Globus pallidus (tissue), 1 donor: ENCODE measurements at places on chromosomes 7 and 10.

DNA sequence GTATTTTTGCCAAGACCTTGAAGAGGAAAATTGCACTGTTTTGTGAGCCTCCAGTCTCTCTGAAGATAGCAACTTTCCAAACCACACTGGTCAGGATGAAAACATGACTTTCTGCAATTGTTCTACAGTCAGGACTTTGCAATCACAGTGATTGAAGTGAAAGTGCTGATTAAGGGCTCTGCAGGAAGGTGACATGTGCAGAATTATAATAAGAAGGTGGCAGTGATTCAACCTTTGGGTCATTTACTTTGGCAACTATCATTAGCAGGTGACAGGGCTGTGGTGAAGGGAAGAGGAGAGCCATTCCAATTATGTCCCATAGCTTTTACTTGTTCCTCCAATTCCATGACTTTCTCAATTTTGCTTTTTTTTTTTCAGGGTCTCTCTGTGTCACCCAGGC, 350.0 kb upstream of the FZD8 start:
- no peak for DNase-seq

DNA sequence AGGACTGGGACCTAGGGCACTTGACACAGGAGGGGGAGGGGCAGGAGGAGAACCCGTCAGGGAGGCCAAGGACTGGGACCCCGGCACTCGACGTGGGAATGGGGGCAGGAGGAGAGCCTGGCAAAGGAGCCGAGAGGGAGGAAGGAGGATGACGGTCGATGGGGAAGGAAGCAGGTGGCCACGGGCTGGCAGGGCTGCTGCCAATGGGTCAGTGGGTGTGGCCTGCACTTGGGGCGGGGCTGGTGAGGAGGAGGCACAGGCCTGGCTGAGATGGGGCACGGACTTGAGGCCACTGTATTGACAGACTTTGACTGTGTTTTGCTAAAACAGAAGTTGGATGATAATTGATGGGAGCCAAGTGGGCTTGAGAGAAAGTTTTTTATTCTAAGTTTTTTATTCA, 68.9 kb downstream of the RBM33 start:
- DNase-seq: no peak

DNA sequence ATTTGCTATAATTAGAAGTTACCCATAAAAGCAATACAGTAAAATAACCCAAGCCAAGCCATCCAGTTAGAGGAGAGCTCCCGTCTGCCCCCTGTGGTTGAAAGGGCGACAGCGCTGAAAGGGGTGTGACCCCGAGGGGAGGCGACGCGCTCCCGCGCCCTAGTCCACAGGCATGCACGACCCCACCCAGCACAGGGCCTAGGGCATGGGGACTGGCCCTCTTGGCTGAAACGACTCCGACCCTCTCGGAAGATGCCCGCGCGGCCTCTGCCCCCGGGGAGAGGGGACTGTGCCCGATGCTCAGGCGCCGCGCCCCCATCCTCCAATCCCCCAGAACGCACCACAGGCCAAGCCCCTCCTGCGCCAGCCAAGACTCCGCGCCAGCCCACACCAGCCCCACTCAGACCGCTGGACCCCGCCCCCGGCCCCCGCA, 64.0 kb downstream of the CSGALNACT2 start:
- DNase-seq: no peak

- DNase-seq: no peak
These were observed 283.8 kb downstream of the CDK14 start for GRCh38 chr7:90879924-90880323.

GRCh38 chr7:22662036-22662435, 65.0 kb upstream of the IL6 start:
- no peak for DNase-seq

- DNase-seq: no peak
These were observed 59.6 kb downstream of the BRI3 start for GRCh38 chr7:98341106-98341505.

- DNase-seq: no peak
These were observed 18.7 kb upstream of the ACHE start for GRCh38 chr7:100914208-100914878.

DNA sequence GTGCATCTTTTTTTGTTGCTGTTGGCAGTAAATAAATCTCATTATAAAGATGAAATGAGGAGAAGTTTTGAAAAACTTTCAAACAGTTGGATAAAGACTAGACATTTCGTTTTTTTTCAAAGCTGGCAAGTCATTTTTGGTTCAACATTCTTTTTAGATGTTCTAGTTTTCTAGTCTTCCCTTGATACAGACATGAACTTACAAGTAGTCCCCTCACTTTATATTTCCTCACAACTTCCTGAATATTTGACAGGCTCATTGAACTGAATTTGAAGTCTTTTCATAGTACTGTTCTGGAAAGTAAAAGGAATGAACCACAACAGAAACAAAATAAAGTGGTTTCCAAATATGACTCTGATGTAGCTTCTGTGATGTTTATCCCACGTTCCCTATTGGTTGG, 134.2 kb downstream of the NRCAM start:
- no peak for DNase-seq

- DNase-seq: no peak
These were observed 219.5 kb upstream of the CCDC6 start for GRCh38 chr10:60125895-60126294.

DNA sequence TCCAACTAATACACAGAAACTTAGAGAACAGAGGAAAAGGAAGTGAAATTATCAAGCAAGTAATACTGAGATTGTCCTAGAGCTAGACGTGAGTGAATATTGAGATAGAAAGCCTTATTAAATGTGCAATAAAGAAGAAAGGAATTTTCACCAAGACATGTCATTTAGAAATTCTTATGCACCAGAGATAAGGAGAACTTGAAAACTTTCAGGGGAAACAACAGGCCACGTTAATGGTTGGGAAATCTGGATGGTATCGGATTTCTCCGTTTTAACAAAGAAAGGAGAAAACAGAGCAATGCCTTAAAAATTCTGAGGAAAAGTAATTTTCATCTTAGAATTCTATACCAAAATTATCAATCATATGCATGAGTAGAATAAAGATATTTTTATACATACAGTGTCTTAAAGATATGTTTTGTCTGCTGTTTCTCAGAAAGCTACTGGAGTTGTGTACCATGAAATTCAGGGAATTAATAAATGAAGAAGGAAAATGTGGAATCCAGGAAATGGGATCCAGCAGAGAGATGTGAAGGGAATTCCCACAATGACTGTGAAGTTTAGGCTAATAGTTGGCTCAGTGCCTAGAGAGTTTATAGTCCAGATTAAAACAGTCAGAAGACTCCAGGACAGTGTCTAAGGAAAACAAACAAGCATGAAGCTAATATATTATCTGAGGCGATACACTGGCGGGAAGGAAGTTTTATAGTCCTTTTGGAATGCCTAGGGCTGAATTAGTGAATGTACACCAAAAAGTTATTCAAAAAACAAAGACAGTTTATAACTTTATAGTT, 159.5 kb downstream of the PPP1R9A start:
- DNase-seq: no peak

- DNase-seq: no peak
These were observed 93.6 kb upstream of the SDK1 start for GRCh38 chr7:3207387-3207902.
